NCI-H1436 treated with DMSO at 0.1 percent for 48 hours (cell line): ENCODE measurements at places on chromosomes 1 and 21.
A peak's percentile ranks its signal among the peaks of the same experiment; 100 is the strongest.

GRCh38 chr1:98761219-98761865, 99.8 kb downstream of the SNX7 start:
- no peak for DNase-seq

DNA sequence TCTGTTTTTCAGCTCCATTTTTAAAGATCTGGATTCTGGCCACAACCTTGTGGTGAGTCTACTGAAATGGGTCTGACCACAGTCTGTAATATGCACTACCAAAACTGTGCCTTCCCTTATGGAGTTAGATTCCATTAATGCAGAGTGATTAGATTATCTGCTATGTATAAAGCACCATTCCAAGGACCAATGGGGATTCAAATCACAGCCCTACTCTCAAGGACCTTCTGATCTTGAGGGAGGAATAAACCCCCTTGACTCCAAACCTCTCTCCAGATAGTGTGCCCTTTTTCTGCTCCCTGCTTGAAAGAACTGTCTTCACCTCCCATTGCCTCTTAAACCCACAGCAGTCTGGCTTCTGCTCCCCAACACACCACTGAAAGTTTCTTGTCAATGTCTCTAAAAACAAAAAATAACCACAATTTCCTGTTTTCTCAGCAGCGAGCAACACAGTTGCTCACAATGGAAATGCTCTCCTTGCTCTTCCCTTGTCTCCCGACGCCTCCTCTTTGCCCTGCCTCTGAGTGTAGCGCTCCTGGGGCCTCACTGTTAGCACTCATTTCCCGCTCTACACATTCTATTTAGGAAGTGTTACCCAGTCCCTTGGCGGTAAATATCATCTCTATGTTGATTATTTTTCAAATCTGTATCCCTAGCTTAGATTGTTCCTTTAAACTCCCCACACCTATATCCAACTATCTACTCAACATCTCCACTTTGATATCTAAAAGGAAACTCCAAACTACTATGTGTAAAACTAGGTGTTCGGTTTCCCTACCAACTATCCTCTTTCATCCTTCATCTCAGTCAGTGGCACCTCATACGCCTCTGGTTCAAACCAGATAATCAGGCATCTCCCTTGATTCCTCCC, 13.6 kb downstream of the PCNX2 start:
- DNase-seq = no peak

DNA sequence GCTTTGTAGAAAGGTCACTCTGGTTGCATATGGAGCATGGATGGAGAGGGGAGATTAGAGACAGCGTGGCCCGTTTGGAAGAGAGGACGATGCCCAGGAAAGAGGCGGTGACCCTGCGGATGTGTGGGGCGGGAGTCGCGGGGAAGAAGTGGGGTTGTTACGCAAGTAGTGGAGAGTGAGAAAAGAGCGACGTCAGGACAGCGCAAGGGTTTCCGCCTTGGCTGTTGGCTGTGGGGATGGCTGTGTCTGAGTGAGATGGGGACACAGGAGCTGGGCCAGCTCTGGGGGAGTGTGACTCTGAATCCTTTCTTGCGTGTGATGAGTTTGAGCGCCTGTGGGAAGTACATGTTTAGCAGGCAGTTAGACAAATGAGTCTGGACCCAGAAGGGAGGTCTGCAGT, 3.8 kb downstream of the B4GALT2 start:
- DNase-seq = no peak

DNA sequence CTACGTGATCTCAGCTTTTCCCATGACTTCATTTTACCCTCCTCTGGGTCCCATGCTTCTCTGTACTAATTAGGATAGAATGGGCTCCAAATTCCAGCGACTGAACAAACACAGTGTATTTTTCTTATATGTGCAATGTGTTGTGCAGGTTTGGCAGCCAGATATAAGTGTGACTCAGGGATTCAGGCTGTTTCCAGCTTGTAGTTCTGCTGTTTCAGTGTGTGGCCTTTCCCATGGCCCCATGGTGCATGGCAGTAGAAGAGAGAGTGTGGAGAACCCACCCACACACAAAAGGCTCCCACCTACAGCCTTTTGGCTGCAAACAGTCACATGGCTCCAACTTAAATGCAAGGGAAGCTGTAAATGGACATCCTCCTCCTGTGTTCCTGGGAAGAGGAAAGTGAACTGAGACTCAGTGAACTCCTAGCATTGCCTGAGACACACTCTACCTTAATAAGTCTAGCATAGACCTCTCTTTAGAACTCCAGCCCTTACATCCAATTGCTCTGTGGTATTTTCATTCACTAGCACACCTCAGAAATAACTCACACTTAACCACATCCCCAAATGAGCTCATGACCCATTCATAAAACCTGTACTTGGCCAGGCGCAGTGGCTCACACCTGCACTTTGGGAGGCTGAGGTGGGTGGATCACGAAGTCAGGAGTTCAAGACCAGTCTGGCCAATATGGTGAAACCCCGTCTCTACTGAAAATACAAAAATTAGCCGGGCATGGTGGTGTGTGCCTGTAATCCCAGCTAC, 58.7 kb downstream of the KIAA0040 start:
- DNase-seq = no peak

DNA sequence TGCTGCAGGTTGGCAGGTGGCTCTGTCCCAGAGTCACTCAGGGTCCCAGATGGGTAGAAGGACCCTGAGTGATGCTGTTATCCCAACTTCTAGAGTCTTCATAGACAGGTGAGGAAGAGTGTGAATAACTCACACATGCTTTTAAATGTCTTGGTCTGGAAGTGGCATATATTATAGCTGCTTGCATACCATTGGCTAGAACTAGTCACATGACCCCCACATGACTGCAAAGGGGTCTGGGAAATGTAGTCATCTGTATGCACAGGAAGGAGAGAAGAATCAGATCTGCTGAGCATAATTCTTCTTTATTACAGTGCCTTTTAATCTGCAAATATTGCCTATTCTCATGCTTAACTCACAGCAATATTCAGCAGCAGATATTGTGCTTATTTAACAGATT, 28.2 kb upstream of the KLHDC7A start:
- DNase-seq = no peak

- DNase-seq = no peak
These were observed 46.9 kb downstream of the SLC45A1 start for GRCh38 chr1:8364528-8365442.

GRCh38 chr1:236888126-236888525, 93.0 kb downstream of the MTR start:
- no peak for DNase-seq

DNA sequence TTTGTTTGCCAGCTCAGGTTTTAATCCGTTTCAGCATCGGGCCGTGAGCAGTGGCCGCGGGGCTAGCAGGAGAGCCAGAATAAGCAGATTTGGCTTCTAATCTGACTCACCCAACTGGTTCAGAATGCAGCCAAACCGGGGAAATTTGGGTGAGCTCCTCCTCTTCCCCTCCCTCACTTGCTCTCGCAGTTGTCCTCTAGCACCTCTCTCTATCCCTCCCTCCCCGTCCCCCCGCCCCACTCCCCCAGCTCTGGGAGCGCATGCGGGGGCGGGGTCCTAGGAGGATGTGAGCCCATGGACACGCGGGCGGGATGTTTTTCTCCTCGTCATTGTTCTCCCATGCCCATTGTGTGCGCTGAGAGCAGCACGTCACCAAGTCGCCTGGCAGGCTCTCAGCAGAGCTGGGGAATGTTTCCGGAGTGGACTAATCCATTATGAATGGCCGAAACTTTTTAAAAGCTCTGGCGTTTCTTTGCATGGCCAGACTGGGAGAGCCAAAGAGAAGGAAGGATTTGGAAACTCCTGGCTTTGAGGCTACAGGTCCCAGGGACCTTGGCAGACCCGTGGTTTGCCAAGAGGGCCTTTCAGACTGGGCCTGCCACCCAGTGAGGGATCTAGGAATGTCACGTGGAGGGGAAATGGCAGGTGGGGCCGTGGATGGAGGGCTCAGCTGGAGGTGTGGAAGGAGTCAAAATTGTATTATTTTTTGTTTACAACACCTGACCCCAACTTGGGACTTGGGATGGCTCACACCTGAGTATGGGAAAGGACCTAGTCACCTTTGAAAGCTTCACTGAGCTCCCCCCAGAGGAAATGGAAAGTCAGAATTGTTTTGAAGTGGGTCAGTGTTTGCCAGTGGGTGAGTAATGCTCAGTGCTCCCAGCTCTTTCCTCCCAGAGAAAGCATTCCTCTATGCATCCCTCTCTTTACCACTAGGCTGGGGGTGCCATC, 39.2 kb downstream of the CDK18 start:
- peak; percentile 35 for DNase-seq

- no peak for DNase-seq
These were observed 14.9 kb downstream of the ATP1A4 start for GRCh38 chr1:160166166-160166868.

- DNase-seq = no peak
These were observed 5.5 kb downstream of the THBS3 start for GRCh38 chr1:155202198-155202597.
